ENCODE measurements at places on chromosomes 12 and 14. TPM values are rescaled to one million over a fixed set of nuclear protein-coding genes. Genes with fewer than 3 reads are reported as not detected.

GRCh38 chr14:92287987-92288386 lies 35.0 kb upstream of the SLC24A4 start:
- peak; percentile 62 for DNase-seq

The TTC5 gene
- total RNA-seq: 15.5 TPM

The CCDC38 gene
- not detected for total RNA-seq

- DNase-seq: peak; percentile 81
Observed at GRCh38 chr12:69623970-69624369, 13.3 kb upstream of the LRRC10 start.

GRCh38 chr14:35365130-35366055 lies 39.2 kb downstream of the NFKBIA start:
- peak; percentile 90 for DNase-seq

The CNTN1 gene
- total RNA-seq: 11.6 TPM

DNA sequence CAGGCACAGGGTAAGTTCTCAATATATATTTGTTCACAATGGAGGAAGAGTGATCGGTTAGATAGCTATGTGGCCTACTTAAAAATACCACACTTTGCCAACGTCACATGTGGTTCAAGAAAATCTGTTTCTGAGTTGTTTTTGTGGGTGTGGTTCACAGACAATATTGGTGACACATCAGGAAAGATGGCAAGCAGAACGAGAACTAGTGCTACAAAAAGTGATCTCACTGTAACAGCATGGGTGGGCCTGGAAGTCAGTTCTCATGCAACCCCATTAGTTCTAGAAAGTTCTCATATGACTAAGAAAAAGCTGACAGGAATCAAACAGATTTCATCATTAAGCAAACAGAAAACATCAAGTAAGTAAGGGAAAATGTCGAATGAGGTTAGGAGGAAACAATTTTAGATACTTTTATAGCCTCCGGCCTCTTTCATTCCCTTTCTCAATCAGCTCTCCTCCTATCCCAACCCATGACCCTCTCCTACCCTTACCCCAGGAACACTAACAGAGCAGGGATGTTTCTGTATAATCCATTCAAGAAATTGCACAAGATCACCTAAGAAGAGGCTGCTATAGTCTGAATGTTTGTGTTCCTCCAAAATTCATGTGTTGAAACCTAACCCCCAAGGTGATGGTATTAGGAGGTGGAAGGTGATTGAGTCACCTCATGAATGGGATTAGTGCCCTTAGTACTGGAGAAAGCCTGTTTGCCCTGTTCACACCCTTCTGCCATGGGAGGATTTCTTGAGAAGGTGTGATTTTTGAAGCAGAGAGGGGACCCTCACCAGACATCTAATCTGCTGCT lies 15.5 kb upstream of the NTN4 start:
- no peak for DNase-seq

The STAC3 gene
- 3.8 TPM for total RNA-seq

The ANKRD52 gene
- total RNA-seq: 18.7 TPM

The ADAM20 gene
- 0.58 TPM for total RNA-seq

The SRRM4 gene
- not detected for total RNA-seq

GRCh38 chr12:25866586-25867378 lies 91.7 kb upstream of the RASSF8 start:
- no peak for DNase-seq

- DNase-seq: no peak
Observed at GRCh38 chr14:32202491-32202997, 525 bp downstream of the RNU6-8 start.

The CCDC184 gene
- total RNA-seq: 0.22 TPM

GRCh38 chr14:22159957-22160356 lies 429.1 kb downstream of the DAD1 start:
- no peak for DNase-seq

GRCh38 chr12:54021432-54022013 lies 6.7 kb upstream of the HOXC6 start:
- DNase-seq: no peak

- DNase-seq: no peak
Observed at GRCh38 chr14:73723406-73723796, 9.2 kb upstream of the PNMA1 start.
